ENCODE measurements at places on chromosomes 16 and 17. TPM values are rescaled to one million over a fixed set of nuclear protein-coding genes. Genes with fewer than 3 reads are reported as not detected.

DNA sequence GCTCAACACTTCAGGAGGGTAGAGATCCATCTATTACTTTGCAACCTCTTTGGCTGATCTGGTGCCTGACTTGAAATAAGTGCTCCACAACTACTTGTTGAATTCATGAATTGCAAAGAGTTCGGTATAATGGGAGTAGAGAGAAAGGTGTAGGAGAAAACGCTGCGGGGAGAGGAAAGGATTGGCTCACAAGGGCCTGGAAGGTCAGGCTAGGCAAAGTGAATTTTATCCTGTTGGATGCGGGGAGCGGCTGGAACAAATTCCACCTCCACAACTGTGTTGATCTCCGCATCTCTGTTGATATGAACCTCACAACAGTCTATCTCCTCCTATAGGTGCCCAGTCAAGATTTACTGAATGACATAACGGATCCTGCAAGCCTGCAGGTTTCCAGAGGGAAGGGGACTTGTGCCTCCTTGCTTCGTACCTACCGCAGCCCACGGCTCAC is 684 bp downstream of the SLX4 start:
- no peak for DNase-seq

- no peak for DNase-seq
These were observed 989.0 kb downstream of the CDH11 start for GRCh38 chr16:64132759-64133361.

- DNase-seq: no peak
These were observed 88.7 kb downstream of the AXIN2 start for GRCh38 chr17:65472666-65473309.

- DNase-seq: no peak
These were observed 419 bp downstream of the RAB37 start for GRCh38 chr17:74737299-74738050.

DNA sequence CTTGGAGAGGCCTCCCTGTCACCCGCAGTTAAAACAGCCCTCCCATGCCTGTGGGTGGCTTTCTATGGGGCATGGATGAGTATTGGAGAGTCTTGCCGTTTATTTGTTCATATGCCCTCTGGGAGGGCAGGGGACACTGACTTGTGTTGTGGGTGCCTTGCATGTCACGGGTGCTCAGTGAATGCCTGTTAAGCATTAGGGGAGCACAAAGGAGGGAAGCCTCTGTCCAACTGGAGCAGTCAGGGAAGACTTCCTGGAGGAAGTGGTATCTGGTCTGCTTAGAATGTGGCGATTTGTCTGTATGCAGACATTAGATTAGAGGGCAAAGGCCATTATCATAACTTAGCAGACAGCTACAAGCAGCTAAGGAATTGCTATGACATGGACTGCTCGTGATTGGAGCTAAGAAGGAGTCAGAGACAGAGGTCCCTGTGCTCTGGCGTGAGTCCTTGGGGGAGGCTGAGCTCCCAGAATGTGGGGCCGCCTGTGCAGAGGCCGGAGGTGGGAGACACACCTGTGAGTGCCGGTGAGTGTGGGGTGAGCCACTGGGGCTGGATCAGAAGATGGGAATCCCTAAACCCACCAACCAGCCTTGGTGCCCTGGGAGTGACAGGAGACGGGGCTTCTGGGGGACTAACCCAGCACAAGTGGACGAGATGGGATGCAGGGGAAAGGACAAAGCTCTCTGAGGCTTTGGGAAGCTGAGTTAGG is 286.1 kb downstream of the SEC14L1 start:
- no peak for DNase-seq

DNA sequence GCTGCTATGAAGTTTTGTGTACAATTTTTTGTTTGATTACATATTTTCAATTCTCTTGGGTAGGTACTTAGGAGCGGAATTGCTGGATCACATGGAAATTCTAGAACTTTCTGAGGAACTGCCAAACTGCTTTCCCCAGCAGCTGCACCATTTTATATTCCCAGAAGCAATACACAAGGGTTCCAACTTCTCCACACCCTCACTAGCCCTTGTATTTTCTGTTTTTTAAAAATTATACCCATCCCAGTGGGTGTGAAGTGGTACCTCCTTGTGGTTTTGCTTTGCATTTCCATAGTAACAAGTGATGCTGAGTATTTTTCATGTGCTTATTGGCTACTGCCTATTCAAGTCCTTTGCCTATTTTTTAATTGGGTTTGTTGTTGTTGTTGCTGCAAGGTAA is 20.9 kb downstream of the NACA2 start:
- DNase-seq: no peak

- no peak for DNase-seq
These were observed 10.9 kb upstream of the CES4A start for GRCh38 chr16:66977341-66978113.

DNA sequence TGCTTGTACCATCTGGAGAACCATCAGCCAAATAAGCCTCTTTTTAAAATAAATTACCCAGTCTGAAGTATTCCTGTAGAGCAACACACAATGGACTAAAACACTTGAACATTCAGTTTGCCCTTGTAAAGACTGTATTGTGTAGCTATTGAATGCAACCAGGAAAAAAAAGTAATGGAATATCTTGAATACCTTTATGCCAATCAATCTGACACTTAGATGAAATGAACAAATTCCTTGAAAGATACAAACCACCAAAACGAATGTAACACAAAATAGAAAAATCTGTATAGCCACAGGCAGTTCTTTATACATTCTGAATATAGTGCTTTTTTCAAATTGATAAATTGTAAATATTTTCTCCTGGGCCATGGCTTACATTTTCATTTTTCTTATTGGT is 63.3 kb upstream of the KCNJ16 start:
- no peak for DNase-seq

GRCh38 chr17:78862073-78863023 is 21.7 kb upstream of the USP36 start:
- no peak for DNase-seq

DNA sequence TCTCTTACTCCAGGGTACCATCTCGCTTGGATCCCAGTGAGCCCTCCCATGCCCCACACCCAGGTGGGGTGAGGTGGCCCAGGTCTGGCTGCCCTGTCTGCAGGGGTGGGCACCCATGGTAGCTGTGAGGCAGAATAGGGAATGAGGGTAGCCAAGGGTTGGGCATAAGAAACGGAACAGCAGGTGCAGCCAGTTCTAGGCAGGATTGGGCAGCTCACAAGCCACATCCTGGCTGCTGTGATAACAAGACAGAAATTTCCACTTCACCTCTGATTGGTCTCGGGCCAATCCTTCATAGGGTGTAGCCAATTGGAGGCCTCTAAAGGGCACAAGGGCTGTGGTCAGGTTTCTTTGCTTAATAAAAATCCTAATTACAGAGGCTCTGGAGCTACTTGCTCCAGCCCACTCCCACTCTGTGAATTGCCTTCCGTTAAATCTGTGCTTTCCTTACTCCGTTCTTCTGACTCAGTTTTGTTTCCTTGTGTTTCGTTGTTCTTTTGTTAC is 1.5 kb upstream of the ARHGDIG start:
- no peak for DNase-seq

DNA sequence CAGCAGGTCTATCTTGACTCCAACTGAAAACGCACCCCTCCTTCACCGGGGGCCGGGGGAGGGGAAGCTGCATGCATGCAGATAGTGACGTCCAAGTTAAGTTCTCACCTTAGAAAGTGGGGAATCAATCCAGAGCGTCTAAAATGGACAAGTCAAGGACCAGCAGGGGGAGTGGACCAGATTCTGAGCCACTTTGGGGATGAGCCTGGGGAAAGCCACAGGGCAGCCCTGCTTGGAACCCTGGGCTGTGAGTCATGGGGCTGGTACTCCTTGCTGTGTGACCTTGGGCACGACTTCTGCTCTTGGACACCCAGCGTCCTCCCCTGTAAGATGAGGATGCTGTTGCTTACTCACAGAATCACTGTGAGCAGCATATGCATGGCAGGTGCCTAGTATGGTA is 9.1 kb downstream of the TNFRSF13B start:
- no peak for DNase-seq

DNA sequence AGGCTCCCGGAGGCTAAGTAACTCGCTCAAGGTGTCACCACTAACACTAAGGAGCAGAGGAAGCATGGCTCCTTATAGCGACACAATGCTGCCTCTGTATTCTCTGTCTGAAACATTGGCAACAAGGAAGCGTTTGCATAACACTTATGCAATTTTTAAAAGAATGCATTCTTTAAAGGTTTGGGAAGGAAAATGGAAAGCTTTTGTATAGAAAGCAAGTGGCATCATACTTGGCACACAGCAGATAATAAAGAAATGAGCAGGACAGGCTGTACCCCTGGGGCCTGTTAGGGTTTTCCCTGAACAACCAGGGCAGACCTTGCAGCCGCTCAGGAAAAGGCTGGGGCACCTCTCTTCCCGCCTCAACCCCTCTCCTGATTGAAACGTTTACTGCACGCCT is 36.9 kb downstream of the PPL start:
- DNase-seq: no peak

- DNase-seq: no peak
These were observed 1.6 kb downstream of the BFAR start for GRCh38 chr16:14634389-14634725.

GRCh38 chr17:3796822-3797170 is 4.2 kb downstream of the ITGAE start:
- no peak for DNase-seq

DNA sequence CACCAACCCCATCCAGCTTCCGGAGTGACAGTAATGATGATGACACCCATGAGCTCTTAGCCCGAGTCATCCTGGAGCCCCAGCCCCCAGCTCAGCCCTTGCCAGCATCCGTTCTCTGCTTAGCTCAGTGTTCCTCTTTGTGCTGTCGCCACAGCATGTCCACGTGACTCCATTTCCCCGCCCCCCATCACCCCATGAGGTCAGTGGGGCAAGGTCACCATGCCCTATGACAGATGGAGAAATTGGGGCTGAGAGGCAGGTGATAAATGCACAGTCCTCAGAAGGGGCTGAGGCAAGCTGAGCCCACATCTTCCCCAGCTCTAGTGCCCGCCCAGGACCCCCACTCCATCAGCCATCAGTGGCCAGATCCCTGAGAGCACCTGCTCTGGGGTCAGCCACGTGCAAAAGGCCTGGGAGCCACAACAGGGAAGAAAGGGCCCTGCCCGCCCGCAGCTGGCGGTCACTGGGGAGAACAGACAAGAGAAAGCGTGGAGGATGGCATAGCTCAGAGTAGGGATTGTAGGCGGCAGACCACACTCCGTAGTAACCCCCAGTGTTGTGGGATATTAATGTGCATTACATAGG is 17.1 kb downstream of the ITGB4 start:
- no peak for DNase-seq

The SLC47A1 gene
- polyA plus RNA-seq: 1.6 TPM

The GPR179 gene
- 0.04 TPM for polyA plus RNA-seq

The KRT222 gene
- 0.65 TPM for polyA plus RNA-seq

The RNF151 gene
- not detected for polyA plus RNA-seq

The RRAD gene
- 26.1 TPM for polyA plus RNA-seq

The SYT17 gene
- 1.8 TPM for polyA plus RNA-seq

The ABCC6 gene
- polyA plus RNA-seq: 0.41 TPM

The SLC2A4 gene
- polyA plus RNA-seq: 66.1 TPM

The CCDC200 gene
- not detected for polyA plus RNA-seq

The ACE gene
- 6.2 TPM for polyA plus RNA-seq

Measured in urinary bladder (tissue), 4 donors.